Stimulated activated CD4-positive, alpha-beta T cell treated with anti-CD3 and anti-CD28 coated beads, Interleukin-1b, Interleukin-23, amount 100 ng/mL, for 24 hours (primary cell): ENCODE measurements at places on chromosomes 6 and 20.

GRCh38 chr6:40708049-40708448 lies 120.9 kb upstream of the LRFN2 start:
- no peak for DNase-seq

DNA sequence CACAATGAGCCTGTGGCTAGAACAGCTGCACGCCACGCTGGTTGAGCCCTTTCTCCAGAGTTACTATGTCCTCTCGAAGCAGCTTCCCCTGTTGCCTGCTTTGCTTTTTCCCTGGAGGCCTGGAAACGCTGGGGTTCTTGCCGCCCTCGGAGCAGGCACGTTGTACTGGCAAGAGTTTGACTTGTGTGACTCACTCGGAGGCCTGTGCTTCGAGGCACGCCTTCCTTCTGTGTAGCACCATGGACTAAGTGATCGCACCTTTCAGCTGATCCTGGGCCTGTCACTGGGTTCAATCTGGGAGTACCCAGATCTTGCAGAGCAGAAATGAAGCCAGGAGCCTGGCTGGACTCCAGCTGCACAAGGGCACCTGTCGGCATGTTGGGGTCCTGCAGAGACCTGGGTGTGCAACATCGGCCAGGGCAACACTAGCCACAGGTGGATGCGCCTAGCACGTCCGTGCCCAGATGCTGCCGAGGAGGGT lies 5.2 kb downstream of the INSM1 start:
- no peak for DNase-seq

DNA sequence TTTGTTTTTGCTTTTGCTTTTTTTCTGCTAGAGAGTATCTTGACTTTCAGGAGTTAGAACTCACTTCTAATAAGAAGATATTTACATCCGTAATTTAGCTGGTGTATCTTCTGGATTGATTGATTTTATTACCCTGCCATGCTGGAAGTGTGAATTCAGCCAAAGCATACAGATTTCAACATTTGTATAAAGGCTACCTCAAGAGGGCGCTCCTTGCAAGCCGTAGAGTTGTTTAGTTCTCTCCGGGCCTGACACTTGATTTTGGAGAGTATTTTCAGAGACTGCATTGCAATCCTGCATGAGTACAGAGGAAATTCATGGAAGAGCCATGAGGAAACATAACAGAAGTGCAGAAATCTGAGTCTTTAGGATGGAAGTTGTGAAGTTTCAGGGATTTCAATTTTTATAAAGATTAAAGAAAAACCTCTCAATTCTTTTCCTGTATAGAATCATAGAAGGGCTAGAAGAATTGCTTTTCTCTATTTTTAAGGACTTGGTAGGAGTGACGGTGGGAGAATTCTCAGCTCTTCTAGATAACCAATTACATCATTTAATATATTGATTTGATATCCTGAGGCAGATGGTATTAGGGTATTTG lies 66.7 kb upstream of the TIAM2 start:
- peak; percentile 59 for DNase-seq

DNA sequence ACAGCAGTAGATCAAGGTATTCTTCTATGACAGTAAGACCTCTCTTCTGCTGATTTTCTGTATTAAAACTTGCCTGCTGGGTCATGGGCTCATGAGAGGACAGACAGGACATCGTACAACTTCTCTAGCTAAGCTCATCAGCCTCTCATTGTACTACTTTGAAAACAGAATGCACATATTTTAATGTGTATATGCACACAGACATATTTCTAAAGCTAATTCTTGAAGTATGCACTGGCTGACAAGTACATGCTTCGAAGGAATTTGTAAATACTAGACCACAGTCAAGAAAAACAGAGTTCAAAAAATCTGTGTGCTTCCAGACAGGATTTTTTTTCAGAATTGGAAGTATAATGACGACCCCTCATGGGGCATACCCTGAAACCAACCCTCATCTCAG lies 81.7 kb upstream of the CD83 start:
- DNase-seq: no peak

GRCh38 chr6:119312875-119313338 lies 36.7 kb downstream of the MAN1A1 start:
- DNase-seq: no peak

GRCh38 chr6:122673343-122673961 lies 63.2 kb downstream of the PKIB start:
- no peak for DNase-seq

DNA sequence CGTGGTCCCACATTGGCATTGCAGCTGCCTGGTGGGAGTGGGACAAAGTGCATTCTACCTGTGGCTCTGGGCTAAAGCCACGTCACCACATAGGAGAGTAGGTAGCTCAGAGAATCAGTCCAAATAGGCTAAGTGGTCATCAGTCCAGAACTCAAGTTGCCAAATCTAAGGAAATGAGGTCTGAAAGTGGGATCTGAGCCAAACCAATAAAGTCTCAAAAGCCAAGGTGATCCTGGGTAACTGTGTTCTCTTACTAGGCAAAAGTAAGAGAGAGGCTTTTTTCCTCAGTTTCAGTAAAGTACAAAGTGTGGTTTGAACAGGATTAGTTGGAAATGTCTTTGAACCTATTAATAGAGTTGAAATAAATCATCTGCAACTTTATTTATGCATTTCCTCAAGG lies 68.6 kb upstream of the CNKSR3 start:
- no peak for DNase-seq

DNA sequence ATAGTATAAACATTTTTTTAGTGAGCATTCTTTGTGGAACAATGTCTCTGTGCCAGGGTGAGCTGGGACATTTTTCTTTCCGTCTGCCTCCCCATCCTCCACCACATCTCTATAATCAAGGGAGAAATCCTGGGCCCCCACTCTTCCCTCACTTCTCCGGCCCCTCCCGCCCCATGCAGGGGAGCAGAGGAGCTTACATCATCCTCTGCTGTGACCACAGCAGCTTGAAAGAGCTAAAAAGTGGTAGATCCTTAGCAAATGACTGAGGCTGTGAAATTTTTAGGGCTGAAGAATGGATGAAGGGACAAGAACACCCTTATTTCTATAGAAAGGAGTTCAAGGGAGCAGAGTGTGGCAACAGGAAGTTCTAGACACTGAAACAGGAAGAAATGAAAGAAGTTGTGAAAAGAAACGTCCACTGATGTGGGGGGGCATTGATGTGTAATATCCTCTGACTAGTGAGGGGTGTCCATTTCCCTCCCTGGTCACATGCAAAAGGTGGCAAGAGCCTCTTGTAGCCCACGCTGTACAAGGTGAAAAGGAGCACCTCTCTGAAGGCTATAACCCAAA lies 380.3 kb upstream of the JARID2 start:
- no peak for DNase-seq

DNA sequence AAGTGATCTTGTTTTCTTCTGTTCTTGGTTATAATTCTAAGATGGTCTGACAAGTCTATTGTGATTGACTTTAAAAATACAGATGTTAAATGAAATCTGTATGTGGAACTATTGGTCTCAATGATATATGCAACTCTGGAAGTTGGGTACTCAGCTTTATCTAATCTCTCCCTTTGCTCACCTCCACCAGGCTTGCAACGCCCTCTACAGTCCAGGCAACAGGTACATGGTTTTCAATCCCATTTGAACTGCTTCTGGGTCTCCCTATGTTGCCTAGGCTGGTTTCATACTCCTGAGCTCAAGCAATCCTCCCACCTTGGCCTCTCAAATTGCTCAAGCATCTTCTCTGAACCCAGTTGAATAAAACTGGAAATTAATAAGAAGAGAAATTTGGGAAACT lies 25.6 kb upstream of the HLA-DQB1 start:
- DNase-seq: no peak

- no peak for DNase-seq
These were observed 71.4 kb downstream of the ARID1B start for GRCh38 chr6:156848533-156848932.

DNA sequence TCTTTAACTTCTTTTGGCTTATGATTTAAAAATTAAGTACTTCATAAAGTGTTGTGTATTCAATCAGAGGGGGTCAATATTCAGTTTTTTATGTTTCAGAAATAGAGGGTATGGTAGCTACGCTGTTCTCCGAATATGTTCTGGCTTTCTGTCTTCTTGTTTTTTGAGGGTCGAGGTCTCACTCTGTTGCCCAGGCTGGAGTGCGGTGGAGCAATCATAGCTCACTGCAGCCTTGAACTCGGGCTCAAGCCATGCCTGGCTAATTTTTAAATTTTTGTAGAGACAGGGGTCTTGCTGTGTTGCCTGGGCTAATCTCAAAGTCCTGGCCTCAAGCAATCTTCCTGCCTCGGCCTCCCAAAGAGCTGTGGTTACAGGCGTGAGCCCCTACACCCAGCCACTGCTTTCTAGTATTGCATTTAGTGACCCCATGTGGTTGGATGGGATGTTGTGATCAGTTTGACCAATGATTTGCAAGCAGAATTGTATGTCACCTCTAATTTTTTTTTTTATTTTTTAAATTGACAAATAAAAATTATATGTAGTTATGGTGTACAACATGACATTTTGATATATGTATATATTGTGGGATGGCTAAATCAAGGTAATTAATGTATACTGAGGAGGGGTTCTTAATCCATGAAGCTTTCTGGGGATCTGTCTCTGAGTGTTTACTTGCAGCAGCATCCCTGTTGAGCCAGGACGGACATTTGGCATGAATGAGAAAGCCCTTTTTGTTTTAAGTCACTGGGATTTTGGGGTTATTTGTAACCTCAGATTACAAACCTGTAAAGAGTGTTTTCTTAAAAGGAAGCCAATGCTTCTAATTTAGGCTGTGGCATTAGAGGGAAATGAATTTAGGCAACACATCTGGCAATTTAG lies 38.5 kb upstream of the DEK start:
- no peak for DNase-seq

GRCh38 chr6:130888246-130888645 lies 61.0 kb downstream of the SMLR1 start:
- no peak for DNase-seq

- no peak for DNase-seq
These were observed 29.0 kb downstream of the HDGFL1 start for GRCh38 chr6:22598339-22598738.

DNA sequence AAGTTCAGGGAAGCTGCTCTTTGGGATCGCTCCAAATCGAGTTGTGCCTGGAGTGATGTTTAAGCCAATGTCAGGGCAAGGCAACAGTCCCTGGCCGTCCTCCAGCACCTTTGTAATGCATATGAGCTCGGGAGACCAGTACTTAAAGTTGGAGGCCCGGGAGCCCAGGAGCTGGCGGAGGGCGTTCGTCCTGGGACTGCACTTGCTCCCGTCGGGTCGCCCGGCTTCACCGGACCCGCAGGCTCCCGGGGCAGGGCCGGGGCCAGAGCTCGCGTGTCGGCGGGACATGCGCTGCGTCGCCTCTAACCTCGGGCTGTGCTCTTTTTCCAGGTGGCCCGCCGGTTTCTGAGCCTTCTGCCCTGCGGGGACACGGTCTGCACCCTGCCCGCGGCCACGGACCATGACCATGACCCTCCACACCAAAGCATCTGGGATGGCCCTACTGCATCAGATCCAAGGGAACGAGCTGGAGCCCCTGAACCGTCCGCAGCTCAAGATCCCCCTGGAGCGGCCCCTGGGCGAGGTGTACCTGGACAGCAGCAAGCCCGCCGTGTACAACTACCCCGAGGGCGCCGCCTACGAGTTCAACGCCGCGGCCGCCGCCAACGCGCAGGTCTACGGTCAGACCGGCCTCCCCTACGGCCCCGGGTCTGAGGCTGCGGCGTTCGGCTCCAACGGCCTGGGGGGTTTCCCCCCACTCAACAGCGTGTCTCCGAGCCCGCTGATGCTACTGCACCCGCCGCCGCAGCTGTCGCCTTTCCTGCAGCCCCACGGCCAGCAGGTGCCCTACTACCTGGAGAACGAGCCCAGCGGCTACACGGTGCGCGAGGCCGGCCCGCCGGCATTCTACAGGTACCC lies at the start of gene ESR1:
TSS of gene ESR1 (plus strand) at position 170 of the 858 bp plus-strand sequence. CDS start at position 401, 231 bp downstream.
- DNase-seq: no peak

- DNase-seq: no peak
These were observed 342.0 kb downstream of the TAF4 start for GRCh38 chr20:61723529-61724257.

DNA sequence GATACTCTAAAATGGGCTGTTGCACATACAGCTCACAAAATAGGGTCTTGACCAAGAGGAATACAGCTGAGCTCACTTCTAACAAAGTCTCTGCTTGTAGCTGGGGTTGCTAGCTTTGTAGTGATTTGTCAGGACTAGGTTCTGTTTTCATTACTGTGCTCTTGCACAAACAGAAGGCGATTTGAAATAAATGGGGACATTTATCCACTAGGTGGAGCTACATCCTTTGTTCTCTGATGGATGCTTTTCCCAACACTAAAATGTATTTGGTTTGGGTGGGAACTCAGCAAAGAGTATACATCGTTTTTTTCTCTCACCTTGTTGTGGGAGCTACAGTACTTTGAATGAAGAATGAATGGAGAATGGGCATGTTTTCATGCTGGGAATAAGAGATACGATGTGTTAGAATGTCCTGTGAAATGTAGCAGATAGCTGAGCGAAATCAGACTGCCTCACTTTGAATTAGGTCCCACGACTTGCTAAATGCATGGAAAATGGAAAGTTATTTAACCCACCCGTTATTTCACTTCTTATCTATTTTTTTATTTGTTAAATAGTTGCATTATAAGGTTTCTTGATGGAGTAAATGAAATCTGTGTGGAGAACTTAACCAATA lies 494.7 kb upstream of the MAP3K7 start:
- no peak for DNase-seq

DNA sequence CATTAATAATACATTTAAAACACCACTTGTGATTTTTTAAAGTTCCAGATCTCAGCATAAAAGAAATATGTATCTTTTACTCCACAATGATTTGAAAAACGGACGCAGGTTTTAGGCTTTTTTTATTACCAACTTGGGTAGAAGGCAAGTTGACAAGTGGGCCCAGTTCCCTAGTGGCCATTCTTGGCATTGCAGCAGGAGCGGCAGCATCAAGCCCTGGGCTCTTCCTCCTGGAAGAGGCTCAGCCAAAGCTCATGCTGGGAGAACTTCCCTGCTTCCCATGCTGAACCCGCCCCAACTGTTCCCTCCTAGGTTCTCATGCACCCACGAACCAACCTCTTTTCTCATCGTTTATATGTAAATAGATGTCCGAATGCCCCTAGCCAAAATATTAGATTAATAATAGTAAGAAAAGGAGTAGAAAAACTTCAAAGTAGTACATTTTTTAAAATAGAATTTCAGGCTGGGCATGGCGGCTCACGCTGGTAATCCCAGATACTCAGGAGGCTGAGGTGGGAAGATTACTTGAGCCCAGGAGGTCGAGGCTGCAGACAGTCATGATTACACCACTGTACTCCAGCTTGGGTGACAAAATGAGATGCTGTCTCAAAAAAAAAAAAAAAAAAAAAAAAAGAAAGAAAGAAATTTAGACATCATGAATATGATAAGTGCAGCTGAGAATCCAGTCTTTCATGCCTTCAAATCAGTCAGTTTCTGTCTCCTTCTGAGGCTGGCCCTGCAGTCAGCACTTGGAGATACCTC lies 18.2 kb upstream of the MYB start:
- DNase-seq: no peak

- no peak for DNase-seq
These were observed 20.4 kb downstream of the ZNF337 start for GRCh38 chr20:25676164-25676809.

DNA sequence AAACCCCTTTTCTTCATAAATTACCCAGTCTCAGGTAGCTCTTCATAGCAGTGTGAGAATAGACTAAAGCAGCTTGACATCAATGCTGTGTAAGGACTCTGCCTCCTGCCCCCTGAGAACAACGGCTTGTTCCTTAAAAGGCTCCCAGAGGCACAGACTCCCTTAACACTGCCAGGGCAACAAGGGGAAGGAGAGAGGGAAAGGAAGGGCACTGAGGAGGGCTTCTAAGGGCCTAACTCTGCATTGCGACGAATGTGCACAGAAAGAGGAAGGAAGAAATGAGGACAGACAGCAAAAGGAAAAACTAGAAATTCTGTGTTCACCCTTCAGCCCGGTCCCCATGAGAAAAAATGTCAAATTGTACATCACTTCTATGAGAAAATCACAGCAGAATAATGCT lies 74.0 kb downstream of the AGPAT4 start:
- no peak for DNase-seq
